Sigmoid colon (tissue), 7 donors: ENCODE measurements at places on chromosomes 2 and 18.

DNA sequence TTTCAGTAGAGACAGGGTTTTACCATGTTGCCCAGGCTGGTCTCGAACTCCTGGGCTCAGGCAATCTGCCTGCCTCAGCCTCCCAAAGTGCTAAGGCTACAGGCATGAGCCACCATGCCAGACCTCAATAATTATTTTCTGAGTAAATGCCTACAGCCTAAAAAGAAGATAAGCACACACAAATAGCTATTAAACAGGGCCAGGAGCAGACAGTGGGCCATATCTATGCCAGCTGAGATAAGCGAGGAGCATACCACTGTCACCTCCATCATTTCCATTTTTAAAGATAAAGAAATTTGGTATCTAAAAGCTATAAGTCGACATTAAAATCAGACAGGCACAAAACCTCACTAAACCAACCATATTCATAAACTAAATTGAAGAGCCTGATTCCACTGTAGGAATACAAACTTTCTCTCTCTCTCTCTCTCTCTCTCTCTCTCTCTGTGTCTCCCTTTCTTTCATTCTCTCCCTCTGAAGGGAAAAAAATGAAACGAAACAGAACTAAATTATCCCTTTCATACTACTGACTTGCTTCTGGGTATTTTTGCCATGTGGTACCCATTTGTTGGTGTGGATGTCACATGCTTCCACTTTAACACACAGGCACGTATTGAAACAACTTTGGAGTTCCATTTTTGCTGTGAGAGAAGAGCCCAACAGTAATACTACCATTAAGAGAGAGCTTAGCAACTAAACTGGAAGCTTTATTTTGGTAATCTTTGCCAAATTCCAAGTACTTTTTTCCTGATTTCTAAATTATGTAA is 51.0 kb downstream of the FARSB start:
- H3K4me3 ChIP-seq: no peak overlapping the region
- no peaks in the 10 kb centered on the region for H3K36me3 ChIP-seq
- no peak overlapping the region for H3K27ac ChIP-seq
- no peaks in the 10 kb centered on the region for H3K27me3 ChIP-seq
- peaks cover 5% of the 10 kb centered on the region for H3K4me1 ChIP-seq

DNA sequence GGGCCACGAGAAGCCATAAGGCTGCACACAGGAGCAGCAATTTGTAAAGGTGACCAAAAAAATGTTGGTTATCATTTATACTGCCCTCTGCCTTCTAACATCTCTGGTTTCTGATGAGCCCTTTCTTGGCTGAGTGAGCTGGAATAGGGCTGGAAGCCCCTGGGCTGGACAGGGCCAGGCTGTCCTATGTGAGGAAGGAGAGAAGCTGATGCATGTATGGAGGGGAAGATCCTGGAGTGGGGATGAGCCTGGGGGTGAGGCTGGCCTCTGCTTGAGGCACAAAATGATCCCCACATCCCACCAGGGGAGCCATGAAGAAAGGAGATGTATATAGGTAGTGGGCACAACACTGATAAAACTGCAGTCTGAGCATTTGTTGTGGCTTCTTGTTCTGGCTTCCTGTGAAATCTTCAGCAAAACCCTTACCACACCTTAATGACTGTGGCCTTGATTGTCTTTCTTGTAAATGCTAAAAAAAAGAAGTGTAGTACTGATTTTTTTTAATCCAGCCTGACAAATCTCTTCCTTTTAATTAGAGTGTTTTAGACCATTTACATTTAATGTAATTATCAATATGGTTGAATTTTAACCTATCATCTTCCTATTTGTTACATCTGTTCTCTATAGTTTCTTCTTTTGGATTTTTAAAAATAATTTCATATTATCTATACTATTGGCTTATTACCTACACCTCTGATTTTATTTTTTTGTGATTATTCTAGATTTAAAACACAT is 5.6 kb downstream of the SNED1 start:
- H3K27ac ChIP-seq: no peak overlapping the region
- no peaks in the 10 kb centered on the region for H3K27me3 ChIP-seq
- DNase-seq: peak; percentile 29
- peaks cover 3% of the 10 kb centered on the region for H3K4me1 ChIP-seq
- no peak overlapping the region for H3K4me3 ChIP-seq

DNA sequence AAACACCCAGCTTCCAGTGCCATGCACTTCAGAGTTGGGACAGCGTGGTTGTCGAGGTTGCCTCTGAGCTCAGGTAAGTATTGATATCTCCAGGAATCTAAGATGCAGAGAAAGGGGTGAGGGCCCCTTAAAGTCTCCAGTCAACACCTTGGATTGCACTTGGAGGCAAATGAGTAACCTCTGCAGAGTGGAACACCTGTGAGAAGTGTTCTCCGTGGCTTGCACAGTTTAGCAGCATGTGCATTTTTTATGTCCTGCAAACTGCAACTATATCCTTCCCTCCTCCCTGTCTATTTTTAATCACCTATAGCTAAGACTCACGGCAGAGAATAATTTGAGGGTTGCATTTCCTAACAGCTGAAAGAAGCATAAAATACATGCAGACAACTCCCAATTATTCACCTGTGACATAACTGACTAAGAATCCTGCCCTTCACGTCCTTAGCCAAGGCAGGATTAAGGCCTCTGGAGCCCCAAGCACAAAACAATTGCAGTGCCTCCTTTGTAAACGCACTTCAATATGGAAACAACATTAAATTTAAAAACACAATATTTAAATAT is 1.6 kb upstream of the ZNF385B start:
- no peak overlapping the region for H3K27ac ChIP-seq
- H3K27me3 ChIP-seq: no peaks in the 10 kb centered on the region
- DNase-seq: no peak
- H3K4me3 ChIP-seq: no peak overlapping the region

DNA sequence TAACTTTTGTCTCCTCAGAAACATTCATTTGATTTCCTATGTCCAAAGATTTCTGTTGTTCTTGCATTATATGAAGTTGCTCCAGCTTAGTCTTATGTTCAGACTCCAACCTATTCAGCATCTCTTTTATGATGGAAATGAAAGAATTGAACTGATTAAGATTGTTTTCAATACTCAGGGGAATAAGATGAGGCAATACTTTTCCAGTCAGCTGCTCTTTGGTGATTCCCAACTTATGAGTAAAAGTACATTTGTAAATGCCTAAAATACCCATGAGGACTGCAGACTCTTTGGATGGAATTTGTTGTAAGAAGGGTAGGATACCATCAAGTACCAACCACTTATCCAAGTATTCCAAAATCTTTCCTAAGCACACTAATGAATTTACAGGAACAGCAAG is 39.8 kb downstream of the TRAK2 start:
- H3K27me3 ChIP-seq: no peaks in the 10 kb centered on the region
- H3K4me1 ChIP-seq: peaks cover 20% of the 10 kb centered on the region
- no peak for DNase-seq

GRCh38 chr18:35731701-35732100 is 150.2 kb downstream of the GALNT1 start:
- no peak overlapping the region for H3K27ac ChIP-seq
- H3K4me3 ChIP-seq: no peak overlapping the region
- H3K27me3 ChIP-seq: no peaks in the 10 kb centered on the region
- DNase-seq: no peak
- H3K36me3 ChIP-seq: no peaks in the 10 kb centered on the region

DNA sequence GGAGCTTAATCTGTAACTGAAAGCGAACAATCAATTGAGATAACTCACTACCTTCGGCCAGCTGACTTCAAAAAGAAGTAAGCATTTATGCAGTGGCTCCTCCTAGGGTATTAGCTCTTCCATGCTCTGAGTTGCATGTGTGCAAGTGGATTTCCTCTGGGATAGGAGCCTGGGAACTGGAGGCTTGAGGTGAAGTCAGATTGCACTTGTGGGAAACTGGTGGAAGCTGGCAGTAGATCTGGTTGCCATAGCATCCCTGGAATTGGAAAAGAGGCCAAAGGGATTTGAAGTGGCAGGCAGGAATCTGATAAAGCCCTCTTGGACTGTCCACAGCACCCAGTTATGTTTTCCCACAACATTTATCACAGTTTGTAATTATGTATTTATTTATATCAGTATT is 50.6 kb upstream of the FMNL2 start:
- H3K27ac ChIP-seq: no peak overlapping the region
- H3K4me3 ChIP-seq: no peak overlapping the region
- no peaks in the 10 kb centered on the region for H3K4me1 ChIP-seq
- H3K36me3 ChIP-seq: no peaks in the 10 kb centered on the region

GRCh38 chr18:26642440-26643348 is 94.3 kb upstream of the KCTD1 start:
- H3K27ac ChIP-seq: no peak overlapping the region
- DNase-seq: no peak
- H3K4me1 ChIP-seq: no peaks in the 10 kb centered on the region
- H3K27me3 ChIP-seq: no peaks in the 10 kb centered on the region
- H3K36me3 ChIP-seq: no peaks in the 10 kb centered on the region
- no peak overlapping the region for H3K4me3 ChIP-seq

- no peak overlapping the region for H3K4me3 ChIP-seq
- H3K27ac ChIP-seq: no peak overlapping the region
- no peaks in the 10 kb centered on the region for H3K36me3 ChIP-seq
- no peaks in the 10 kb centered on the region for H3K27me3 ChIP-seq
- peaks cover 27% of the 10 kb centered on the region for H3K4me1 ChIP-seq
- DNase-seq: no peak
Measured at GRCh38 chr2:120653046-120653445, 82.6 kb upstream of the GLI2 start.

DNA sequence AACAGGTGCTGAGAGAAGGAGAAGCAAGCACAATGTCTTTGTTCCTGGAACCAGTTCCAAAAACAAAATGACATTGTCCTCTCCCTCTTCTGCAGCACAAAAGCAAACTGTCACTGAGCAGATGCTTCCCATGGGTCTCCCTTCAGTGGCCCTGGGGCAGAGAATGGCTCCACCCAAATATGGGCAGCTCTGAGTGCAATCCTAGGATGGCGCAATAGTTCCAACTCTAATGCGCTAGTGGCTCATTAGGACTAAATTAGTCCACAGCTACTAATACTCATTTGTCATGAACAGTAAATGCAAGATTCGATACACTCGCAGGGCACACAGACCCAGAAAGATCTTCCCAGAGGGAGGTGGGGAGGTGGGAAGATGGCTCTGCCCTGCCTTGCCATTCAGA is 205.2 kb upstream of the CHAC2 start:
- H3K4me1 ChIP-seq: no peaks in the 10 kb centered on the region
- no peak for DNase-seq
- no peak overlapping the region for H3K4me3 ChIP-seq
- no peak overlapping the region for H3K27ac ChIP-seq

- DNase-seq: no peak
- H3K27me3 ChIP-seq: no peaks in the 10 kb centered on the region
- H3K4me3 ChIP-seq: no peak overlapping the region
- peaks cover 8% of the 10 kb centered on the region for H3K4me1 ChIP-seq
- no peak overlapping the region for H3K27ac ChIP-seq
- no peaks in the 10 kb centered on the region for H3K36me3 ChIP-seq
Measured at GRCh38 chr2:7896940-7897487, 784.8 kb upstream of the ID2 start.

GRCh38 chr2:217681791-217682190 is 321.0 kb downstream of the TNS1 start:
- H3K4me3 ChIP-seq: no peak overlapping the region
- H3K36me3 ChIP-seq: no peaks in the 10 kb centered on the region
- DNase-seq: no peak
- H3K27me3 ChIP-seq: no peaks in the 10 kb centered on the region
- H3K4me1 ChIP-seq: no peaks in the 10 kb centered on the region
- H3K27ac ChIP-seq: no peak overlapping the region

DNA sequence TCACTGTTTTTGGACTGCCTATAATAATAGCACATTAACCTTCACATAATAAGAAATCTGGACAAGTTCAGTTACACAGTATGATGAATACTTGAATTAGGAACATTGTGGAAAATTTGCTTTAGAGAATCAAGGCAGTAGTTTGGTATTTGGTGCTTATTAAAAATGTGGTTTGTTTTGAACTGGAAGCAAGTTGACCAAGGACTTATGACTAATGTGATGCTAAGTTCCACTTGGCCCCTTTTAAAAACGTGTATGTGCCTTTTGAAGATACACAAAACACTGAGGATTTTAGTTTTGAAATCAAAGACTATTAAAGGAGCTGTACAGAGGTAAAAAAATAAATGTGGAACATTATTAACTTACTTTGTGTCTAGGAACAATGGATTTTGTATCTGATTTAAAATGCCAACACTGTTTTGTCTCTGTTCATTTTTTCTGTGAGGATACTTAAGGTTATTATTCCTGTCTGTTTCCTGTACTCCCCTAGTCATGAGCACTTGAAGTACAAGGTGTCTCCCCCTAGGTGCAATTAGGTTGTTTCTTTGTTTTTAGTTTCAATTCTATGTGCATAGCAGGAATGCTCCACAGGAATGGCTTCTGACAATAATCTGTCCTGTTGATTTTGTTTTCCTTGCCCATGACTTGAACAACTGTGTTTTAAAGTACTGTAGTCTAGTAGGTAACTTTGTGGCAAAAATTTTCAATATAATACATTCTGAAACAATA is 49.6 kb upstream of the PTH2R start:
- H3K4me3 ChIP-seq: no peak overlapping the region
- H3K27me3 ChIP-seq: no peaks in the 10 kb centered on the region
- H3K4me1 ChIP-seq: no peaks in the 10 kb centered on the region
- no peak overlapping the region for H3K27ac ChIP-seq
- DNase-seq: no peak
- peaks cover 18% of the 10 kb centered on the region for H3K36me3 ChIP-seq

DNA sequence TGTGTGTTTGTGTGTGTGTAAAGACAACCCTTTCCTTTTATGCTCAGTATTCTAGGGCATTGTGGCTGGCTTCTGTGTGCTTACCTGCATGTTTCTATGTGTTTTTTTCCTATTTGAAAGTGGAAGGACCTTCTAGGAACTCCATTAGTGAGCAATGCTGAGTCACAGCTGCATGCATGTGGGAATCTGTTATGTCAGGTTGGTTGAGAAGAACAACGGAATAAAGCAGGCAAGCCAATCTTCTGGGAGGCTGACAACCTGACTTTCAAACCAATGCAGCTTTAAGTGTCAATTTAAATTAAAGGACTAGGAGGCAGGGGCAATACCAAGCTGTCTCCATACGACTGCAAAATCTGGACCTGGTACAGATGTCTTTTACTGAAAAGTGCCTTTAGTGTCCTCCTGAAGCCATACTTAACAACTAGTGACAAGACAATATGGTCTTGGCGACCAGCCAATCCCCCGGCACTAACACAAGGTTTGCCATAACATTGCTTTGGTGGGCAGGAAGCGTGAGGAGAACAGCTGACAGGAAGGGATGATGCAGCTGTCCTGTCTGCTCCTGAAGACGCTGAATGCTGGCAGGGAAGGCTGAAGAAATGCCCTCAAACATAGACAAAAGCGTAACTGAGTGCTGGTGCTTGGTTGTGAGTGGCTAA is 514.7 kb upstream of the CDH7 start:
- no peak overlapping the region for H3K4me3 ChIP-seq
- no peaks in the 10 kb centered on the region for H3K36me3 ChIP-seq
- no peaks in the 10 kb centered on the region for H3K4me1 ChIP-seq
- H3K27ac ChIP-seq: no peak overlapping the region
- DNase-seq: no peak

GRCh38 chr18:3380384-3380961 is 69.5 kb upstream of the TGIF1 start:
- H3K36me3 ChIP-seq: no peaks in the 10 kb centered on the region
- H3K4me3 ChIP-seq: no peak overlapping the region
- no peak overlapping the region for H3K27ac ChIP-seq
- no peaks in the 10 kb centered on the region for H3K27me3 ChIP-seq
- no peak for DNase-seq
- H3K4me1 ChIP-seq: no peaks in the 10 kb centered on the region

- no peaks in the 10 kb centered on the region for H3K36me3 ChIP-seq
- H3K4me1 ChIP-seq: peaks cover 45% of the 10 kb centered on the region
- no peak for DNase-seq
- H3K27ac ChIP-seq: peak overlapping the region; percentile 62
Measured at GRCh38 chr2:120904379-120904778, 168.7 kb downstream of the GLI2 start.
